ENCODE measurements at places on chromosomes 6 and 20.

DNA sequence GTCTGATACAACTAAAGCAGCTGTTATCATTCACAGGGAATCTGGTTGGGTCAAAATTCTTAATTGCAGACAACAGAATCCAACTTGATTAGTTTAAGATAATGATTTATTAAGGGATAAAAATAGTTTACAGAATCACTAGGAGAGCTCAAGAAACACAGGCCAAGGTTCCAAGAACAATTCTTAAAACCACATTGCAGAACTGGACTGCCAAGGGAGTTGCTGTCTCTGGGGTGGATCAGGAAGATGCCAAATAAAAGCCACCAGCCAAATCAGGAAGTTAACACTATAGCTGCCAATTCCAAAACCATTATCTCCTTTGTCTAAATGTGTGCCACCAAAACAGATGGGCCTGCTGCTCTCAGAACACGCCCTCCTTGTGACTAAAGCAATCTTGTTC is 53.7 kb downstream of the NUDT3 start:
- peaks cover 25% of the 10 kb centered on the region for H3K4me1 ChIP-seq
- no peak overlapping the region for H3K4me3 ChIP-seq
- no peak for DNase-seq
- H3K27me3 ChIP-seq, result no peaks in the 10 kb centered on the region
- H3K36me3 ChIP-seq, result peaks cover 18% of the 10 kb centered on the region

DNA sequence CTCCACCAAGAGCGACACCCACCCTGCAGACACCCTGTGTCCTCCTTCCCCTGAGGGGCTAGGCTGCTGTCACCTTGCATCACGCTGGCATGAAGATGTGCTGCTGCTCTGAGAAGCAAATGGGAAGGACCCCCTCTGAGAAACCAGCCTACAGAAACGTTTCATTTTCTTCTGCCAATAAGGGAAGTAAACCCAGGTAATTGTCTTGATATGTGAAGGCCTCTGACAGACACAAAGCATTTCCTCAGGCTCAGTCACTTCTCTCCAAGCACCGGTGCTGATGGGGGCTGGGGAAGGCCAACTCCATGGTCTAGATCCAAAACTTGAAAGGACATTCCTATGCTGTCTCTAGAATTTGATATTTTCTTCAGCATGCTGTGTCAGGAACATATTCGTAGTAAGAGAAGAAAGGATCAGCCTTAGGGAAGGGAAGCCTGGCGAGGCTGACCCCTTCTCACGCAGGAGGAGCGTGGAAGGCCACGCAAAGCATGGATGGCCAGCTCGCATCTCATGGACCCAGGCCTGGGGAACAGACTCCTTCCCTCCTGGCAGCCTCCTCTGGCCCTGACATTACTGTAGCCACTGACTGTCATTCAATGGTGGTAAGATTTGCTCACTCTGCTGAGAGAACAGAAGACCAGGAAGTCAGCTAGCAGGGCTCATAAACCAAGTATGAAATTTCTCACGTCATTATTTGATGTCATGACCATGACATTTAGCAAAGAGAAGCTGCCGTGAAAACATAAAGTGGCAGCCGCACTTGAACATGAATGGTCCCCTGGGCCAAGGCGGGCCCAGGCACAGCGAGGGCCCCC is 20.4 kb downstream of the ACSS1 start:
- H3K4me1 ChIP-seq, result peaks cover 28% of the 10 kb centered on the region
- no peak for DNase-seq
- H3K36me3 ChIP-seq, result peaks cover 3% of the 10 kb centered on the region

DNA sequence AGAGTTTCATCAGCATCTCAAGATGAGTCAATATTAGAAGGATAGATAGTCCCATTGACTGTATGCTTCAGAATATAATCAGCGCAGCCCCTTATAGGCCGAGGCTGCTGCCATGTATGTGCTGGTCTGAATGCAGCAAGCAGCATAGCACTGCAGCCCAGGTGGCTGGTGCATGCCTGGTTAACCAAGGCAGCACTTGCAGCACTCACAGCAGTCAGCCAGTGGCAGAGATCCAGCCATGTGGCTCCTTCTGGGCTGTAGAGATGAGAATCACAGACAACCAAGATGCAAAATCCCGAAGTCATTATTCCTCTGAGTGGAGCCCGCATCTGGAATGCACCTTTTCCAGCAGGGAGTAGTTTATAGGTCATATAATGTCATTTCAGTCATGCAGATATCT is 251.9 kb downstream of the UST start:
- no peak overlapping the region for H3K4me3 ChIP-seq
- H3K27ac ChIP-seq, result no peak overlapping the region
- peaks cover 10% of the 10 kb centered on the region for H3K27me3 ChIP-seq
- H3K4me1 ChIP-seq, result peaks cover 13% of the 10 kb centered on the region
- DNase-seq, result no peak
- H3K36me3 ChIP-seq, result peaks cover 9% of the 10 kb centered on the region

DNA sequence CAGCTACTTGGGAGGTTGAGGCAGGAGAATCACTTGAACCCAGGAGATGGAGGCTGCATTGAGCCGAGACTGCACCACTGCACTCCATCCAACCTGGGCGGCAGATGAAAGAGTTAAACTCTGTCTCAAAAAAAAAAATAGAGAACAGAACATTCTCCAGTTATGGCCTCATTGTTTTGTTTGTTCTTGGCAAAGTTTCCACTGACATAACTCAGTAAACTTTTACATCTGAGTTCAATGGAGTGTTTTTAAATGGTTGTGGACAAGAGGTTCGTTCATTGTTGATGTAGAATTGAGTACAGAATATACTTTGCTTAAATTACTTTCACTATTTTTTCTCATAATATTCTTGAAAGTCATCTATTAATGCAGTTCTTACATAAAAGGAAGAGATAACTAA is 42.2 kb upstream of the IFNGR1 start:
- H3K36me3 ChIP-seq, result no peaks in the 10 kb centered on the region
- no peak overlapping the region for H3K4me3 ChIP-seq
- no peak overlapping the region for H3K27ac ChIP-seq
- H3K27me3 ChIP-seq, result peaks cover 40% of the 10 kb centered on the region
- peaks cover 6% of the 10 kb centered on the region for H3K4me1 ChIP-seq

DNA sequence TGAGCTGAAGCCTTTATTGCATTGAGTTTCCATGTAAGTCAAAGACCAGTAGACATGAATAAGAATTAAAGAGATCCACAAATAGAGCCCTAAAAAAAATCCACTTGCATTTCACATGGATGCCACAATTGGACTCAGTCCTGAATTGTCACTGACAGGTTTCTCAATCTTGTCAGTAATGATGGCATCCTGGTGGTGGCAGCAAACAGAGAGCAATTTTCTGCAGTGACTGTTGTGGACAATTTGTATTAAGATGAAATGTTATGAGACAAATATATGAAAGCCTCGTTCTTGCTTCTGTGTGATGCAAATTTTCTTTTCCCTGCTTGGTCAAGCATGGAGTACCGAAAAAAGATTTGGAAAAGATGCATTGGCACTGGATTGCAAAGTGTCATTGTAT is 278.9 kb downstream of the SAMD5 start:
- H3K27ac ChIP-seq, result no peak overlapping the region
- no peaks in the 10 kb centered on the region for H3K36me3 ChIP-seq
- H3K27me3 ChIP-seq, result no peaks in the 10 kb centered on the region
- no peak for DNase-seq

DNA sequence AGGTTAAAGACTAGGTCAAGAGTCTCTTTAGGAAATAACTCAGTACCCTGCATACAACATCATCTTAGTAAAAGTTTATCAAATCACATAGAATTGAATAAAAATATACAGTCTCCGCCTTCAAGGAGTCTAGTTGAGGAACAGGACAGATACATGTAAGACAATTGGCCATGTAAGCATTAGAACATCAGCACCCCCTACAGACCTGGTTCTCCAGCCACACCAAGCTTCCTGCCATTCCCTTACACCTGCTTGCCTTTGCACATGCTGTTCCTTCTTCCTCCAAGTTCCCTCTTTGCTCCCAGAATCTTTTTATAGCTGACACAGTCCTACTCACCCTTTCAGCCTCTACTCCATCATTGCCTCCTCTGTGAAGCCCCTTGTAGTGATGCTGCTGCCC is 187.8 kb upstream of the LRFN2 start:
- H3K36me3 ChIP-seq, result no peaks in the 10 kb centered on the region
- no peak overlapping the region for H3K27ac ChIP-seq
- H3K27me3 ChIP-seq, result peaks cover 20% of the 10 kb centered on the region
- H3K4me3 ChIP-seq, result no peak overlapping the region
- DNase-seq, result no peak
- H3K4me1 ChIP-seq, result no peaks in the 10 kb centered on the region

- DNase-seq, result no peak
- H3K27me3 ChIP-seq, result peaks cover 10% of the 10 kb centered on the region
- H3K4me3 ChIP-seq, result no peak overlapping the region
- H3K4me1 ChIP-seq, result peaks cover 5% of the 10 kb centered on the region
- no peak overlapping the region for H3K27ac ChIP-seq
These were observed 30.9 kb upstream of the TULP1 start for GRCh38 chr6:35543459-35544193.

GRCh38 chr20:43444107-43444506 is 13.6 kb upstream of the SRSF6 start:
- DNase-seq, result no peak
- H3K36me3 ChIP-seq, result no peaks in the 10 kb centered on the region
- H3K27me3 ChIP-seq, result peaks cover 7% of the 10 kb centered on the region
- peaks cover 3% of the 10 kb centered on the region for H3K4me1 ChIP-seq
- H3K4me3 ChIP-seq, result no peak overlapping the region

GRCh38 chr20:50569864-50570836 is 60.0 kb downstream of the PTPN1 start:
- DNase-seq, result peak; percentile 85
- H3K27me3 ChIP-seq, result no peaks in the 10 kb centered on the region
- peak overlapping the region; percentile 32 for H3K4me3 ChIP-seq

DNA sequence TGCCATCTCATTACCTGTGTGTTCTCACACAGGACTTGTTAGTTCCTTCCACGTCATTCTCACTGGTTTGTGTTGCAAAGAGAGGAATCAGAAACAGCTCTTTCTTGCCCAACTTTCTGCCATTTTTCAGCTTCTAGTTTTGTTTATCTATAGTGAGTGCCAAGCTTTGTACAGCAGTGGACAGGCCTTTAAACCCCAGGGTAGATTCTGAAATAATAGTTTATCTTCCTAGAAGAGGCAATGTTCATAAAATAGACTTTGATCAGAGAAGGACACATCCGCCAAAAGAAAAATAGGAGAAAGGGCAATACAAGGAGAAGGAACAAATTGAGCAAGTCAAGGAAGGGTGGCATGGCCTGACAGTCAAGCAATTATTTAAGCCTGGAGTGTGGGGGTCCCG is 17.7 kb upstream of the TMEM30A start:
- peaks cover 5% of the 10 kb centered on the region for H3K27me3 ChIP-seq
- no peak overlapping the region for H3K4me3 ChIP-seq
- peaks cover 5% of the 10 kb centered on the region for H3K4me1 ChIP-seq
- no peak overlapping the region for H3K27ac ChIP-seq

GRCh38 chr6:48061265-48061990 is 49.6 kb downstream of the PTCHD4 start:
- DNase-seq, result no peak
- H3K36me3 ChIP-seq, result no peaks in the 10 kb centered on the region
- H3K4me3 ChIP-seq, result no peak overlapping the region
- H3K4me1 ChIP-seq, result no peaks in the 10 kb centered on the region
- no peak overlapping the region for H3K27ac ChIP-seq
